ENCODE measurements at places on chromosomes 6 and 20.

- DNase-seq: no peak
Observed at GRCh38 chr20:43293068-43293786, 103.5 kb upstream of the PTPRT start.

GRCh38 chr6:155250701-155251381 lies 13.0 kb upstream of the CLDN20 start:
- no peak for DNase-seq

- DNase-seq: no peak
Observed at GRCh38 chr20:1631309-1632151, 11.7 kb upstream of the SIRPB1 start.

DNA sequence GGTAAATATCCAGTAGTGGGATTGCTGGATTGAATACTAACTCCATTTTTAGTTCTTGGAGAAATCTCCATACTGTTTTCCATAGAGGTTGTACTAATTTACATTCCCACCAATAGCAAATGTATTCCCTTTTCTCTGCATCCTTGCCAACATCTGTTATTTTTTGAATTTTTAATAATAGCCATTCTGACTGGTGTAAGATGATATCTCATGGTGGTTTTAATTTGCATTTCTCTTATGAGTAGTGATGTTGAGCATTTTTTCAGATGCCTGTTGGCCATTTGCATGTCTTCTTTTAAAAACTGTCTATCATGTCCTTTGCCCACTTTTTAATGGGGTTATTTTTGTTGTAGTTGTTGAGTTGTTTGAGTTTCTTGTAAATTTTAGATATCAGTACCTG lies 253.2 kb downstream of the HAO1 start:
- DNase-seq: no peak

- no peak for DNase-seq
Observed at GRCh38 chr6:45637056-45637455, 259.3 kb upstream of the SUPT3H start.

GRCh38 chr6:15876406-15876805 lies 213.6 kb upstream of the DTNBP1 start:
- no peak for DNase-seq

- no peak for DNase-seq
Observed at GRCh38 chr6:118400582-118400981, 147.5 kb upstream of the PLN start.

- DNase-seq: no peak
Observed at GRCh38 chr6:169898788-169899480, 147.5 kb downstream of the ERMARD start.

GRCh38 chr6:21348504-21349195 lies 244.9 kb upstream of the SOX4 start:
- DNase-seq: no peak

DNA sequence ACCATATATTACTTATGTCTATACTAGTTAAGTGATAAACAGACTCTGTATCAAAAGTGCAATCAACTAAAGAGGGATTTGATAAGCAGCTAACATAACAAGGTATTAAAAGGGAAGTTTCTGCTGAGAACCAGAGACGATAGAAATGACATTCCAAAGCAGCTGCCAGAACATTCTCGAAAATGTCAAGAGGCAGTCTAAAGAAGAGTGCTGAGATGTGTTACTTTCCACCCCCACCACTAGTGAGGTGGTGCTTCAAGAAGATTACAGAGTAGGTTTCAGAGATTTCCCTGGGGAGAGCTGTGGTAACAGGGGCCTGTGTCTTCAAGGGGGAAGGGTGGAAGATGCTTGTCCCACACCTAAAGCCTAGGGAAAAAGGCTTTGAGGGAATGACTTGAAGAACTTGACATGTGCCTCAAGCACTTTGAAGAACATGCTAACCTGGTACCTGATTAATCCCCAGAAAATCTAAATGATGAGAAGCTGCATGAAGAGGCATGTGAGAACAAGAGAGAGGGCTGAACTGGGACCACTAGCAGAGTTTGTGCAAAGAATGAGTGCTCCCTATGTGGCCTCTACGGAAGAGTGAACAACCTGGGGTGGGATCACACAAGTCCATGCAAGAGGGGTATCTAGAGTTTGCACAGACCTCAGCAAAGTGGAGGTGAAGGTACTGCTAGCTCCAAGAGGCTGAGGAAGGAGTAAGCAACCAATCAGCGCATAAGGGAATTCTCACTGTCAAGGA lies 5.0 kb downstream of the FAM184A start:
- no peak for DNase-seq

- DNase-seq: peak; percentile 43
Observed at GRCh38 chr6:30260036-30260504, 46.9 kb upstream of the TRIM26 start.

- DNase-seq: no peak
Observed at GRCh38 chr6:1363298-1363697, 26.1 kb upstream of the FOXF2 start.

DNA sequence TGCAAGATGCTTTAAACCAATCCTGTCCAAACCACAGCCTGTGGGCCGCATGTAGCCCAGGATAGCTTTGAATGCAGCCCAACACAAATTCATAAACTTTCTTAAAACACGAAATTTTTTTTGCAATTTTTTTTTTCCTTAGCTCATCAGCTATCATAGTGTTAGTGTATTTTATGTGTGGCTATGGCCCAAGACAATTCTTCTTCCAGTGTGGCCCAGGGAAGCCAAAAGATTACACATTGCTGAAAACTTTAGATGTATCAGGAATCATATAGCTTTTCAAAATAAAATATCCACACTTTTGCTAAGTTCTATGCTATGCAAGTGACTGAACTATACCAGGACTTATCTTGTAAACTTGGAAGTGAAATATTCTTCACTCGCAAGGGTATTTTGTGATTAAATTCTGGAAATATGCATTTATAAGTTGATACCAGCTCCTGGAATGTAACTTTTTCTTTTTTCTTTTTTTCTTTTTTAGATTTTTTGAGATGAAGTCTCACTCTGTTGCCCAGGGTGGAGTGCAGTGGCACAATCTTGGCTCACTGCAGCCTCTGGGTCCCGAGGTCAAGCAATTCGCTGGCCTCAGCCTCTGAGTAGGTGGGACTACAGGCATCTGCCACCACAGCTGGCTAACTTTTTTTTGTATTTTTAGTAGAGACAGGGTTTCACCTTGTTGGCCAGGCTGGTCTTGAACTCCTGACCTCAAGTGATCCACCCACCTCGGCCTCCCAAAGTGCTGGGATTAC lies 49.8 kb downstream of the MTHFD1L start:
- DNase-seq: no peak

GRCh38 chr6:13811627-13812358 lies 2.6 kb downstream of the MCUR1 start:
- DNase-seq: no peak

GRCh38 chr6:81451787-81452186 lies 300.7 kb downstream of the TENT5A start:
- DNase-seq: no peak

- DNase-seq: peak; percentile 52
Observed at GRCh38 chr20:36491901-36492617, 49.3 kb upstream of the MYL9 start.

DNA sequence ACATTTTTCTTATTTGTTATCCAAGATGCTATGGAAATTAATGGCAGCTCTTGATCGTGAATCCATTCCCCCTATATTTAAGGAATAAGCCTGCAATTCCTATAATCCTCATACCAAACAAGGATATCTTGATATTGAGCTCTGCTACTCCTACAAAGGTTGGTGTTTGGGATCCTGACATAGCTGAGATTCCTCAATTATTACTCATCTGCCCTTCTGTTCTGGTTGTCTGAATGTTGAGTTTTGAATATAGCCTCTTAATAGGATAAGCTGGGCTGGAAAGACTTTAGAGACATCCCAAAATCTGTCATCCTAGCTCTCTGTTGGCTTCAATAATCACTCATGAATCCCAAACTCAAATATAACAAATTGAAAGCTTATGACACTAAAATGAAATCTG lies 49.9 kb downstream of the CLIC5 start:
- no peak for DNase-seq

DNA sequence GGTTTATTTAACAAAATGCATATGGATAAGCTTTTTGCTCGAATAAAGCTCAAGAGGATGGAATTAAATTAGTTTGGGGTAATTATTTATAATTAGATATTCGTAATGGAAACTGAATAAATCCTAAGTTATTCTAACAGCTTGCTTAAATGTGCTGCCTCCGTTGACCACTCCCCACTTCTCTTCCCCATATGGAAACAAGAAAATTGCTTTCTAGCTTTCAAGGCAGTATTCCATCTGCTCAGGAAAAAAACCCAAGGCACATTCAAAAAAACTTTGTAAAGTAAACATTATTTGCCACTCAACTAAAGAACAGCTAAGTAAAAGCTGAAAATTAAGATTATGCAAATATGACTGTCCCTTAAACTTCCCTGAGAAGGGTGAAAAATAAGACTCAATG lies 369.2 kb downstream of the HAO1 start:
- no peak for DNase-seq

- DNase-seq: no peak
Observed at GRCh38 chr20:18263723-18264122, 24.6 kb upstream of the ZNF133 start.

- DNase-seq: no peak
Observed at GRCh38 chr6:135320721-135321621, 139.9 kb downstream of the MYB start.

GRCh38 chr20:45343532-45344167 lies 4.6 kb downstream of the SDC4 start:
- no peak for DNase-seq

DNA sequence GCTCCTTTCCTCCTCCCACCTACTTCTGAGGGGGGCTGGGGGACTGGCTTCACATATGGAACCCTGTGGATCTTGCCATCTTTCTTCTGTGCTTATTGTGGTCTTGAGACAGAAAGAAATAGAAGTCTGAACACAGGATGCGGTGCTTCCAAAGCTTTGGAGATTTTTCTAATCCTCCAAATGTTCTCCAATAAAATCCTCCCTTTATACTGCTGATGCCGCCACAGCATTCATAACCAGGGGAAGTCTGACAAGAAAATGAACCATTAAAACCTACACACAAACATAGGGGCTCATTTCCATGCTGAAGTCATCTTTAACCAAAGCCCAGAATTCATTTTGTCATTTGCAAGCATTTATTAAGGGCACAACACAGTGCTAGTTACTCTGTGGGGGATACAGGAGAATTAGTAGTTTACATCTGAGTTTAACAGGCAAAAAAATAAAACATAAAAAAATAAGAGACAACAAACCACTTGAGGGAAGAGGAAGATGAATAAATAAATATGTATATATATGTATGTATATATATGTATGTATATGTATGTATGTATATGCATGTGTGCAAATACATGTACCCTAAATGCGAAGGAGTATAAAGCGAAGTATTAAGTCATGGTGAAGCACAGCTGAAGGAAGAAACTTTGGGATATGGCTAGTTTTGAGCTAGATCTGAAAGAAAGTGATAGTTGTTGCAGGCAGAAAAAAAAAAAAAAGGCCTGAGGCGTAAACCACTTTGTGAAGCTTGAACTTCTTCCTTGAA lies 5.9 kb upstream of the PTPRK start:
- no peak for DNase-seq

- DNase-seq: no peak
Observed at GRCh38 chr6:18753076-18753475, 365.9 kb downstream of the RNF144B start.

DNA sequence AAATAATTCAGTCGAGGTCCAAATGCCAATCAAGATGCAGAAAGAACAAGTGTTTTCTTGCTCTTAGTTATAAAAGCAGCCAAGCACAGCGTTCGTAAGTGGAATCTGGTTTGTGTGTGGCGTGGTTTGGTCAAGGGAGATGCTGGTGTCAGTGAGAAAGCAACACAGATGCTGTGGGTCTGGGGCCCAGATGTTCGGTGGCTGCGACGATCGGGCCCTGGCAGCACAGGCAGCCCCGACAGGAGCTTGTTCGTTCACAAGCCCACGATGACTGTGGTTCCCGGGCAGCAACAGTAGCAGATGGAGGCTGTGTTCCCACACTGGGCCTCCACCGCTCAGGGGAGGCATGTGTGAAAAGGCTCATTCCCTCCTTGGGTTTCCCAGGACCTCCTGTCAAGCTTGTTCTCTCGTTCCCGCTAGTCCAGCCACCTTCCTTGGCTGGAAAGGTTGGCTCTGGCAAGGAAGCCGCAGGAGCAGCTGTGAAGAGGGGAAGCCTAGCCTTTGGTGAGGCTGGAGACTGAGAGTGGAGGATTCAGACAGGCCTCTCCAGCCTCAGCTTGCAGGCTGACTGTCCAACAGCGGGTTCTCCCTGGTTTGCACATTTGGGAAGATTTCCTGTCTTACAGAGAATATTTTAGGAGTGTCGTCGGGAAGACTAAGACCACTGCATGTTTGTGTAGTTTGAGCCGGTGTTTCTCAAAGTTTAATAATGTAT lies 304.7 kb downstream of the QKI start:
- no peak for DNase-seq

GRCh38 chr6:79065232-79065631 lies 12.8 kb downstream of the PHIP start:
- no peak for DNase-seq

- DNase-seq: no peak
Observed at GRCh38 chr6:38004908-38005307, 185.4 kb downstream of the ZFAND3 start.

DNA sequence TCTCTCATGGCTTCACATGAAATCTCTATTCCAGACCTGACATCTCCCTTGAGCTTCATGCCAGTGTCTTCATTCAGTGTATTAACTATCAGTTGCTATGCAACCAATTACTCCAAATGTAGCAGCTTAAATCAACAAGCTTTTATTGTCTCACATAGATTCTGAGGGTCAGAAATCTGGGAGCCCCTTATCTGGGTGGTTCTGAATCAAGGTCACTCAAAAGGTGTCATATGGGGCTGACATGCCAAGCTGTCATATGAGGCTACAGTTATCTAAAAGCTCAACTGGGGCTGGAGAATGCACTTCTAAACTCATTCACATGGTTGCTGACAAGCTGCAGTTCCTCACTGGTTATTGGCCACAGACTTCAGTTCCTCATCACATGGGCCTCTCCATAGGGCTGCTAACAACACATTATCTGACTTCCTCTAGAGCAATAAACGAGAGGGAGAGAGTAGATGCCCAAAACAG lies 7.3 kb upstream of the CGA start:
- no peak for DNase-seq

GRCh38 chr20:4061987-4062386 lies 46.6 kb upstream of the RNF24 start:
- DNase-seq: no peak

DNA sequence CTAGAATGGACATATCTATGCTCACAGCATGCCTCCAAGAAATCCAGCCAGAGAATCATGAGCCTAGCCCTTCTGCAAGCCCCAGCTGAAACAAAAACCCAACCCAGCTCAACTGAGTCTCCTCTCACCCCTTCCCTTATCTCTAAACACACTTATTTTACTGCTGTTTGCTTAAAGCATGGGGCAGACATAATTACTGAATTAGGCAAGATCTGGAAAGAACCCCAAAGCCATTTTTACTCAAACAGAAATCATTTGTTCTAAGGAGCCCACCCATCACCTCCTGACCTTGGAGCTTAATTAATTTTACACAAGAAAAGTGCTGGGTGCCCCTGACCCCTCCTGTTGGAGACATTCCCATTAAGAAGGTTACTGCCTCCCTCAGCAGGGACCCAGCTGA lies 291.6 kb downstream of the MAFB start:
- no peak for DNase-seq

DNA sequence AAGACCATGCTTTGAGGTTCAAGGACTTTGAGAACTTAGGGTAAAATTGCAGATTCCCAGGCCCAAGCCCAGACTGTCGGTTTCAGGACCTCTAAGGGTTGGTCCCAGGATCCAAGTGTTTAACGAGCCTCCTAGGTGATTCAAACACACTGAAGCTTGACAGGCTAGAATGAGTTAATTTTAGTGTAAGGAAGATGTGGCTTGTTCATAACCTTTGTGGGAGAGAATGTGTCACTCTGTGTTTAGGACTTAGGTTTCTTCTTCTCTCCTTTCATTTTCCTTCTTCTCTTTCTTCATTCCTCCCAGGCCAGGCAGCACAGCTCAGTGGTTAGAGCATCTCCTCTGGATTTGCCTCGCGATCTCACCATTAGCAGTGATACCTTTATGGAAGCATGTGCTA lies 104.8 kb upstream of the KCNG1 start:
- no peak for DNase-seq

Data from activated T-cell treated with anti-CD3 and anti-CD28 coated beads, Interleukin-2, amount 50 U/mL, for 1 hour (primary cell).